T-helper 2 cell treated with Interferon-gamma antibody and Interleukin-4, amounts not matched to agents 100 ng/mL and 5 ng/mL, for 36 hours (primary cell): ENCODE measurements at places on chromosomes 5 and 9. TPM values are rescaled to one million over a fixed set of nuclear protein-coding genes. Genes with fewer than 3 reads are reported as not detected.

The AK1 gene
- 44.5 and 46.5 TPM in 2 replicates for total RNA-seq

The WNT8A gene
- not detected in 2 replicates for total RNA-seq

The GHR gene
- not detected in 2 replicates for total RNA-seq

The SLC34A3 gene
- not detected in 2 replicates for total RNA-seq

The SPATA31C1 gene
- total RNA-seq = not detected in 2 replicates

The MZB1 gene
- total RNA-seq = 61.8 and 65.3 TPM in 2 replicates

The GPR150 gene
- total RNA-seq = 0.30 and 0.48 TPM in 2 replicates

The CDH9 gene
- not detected in 2 replicates for total RNA-seq

The PRR16 gene
- total RNA-seq = not detected in 2 replicates

The IFNA16 gene
- total RNA-seq = not detected in 2 replicates

The OR5C1 gene
- not detected in 2 replicates for total RNA-seq

The FOXD4 gene
- 0.23 TPM in 1 of 2 replicates, not detected in the other for total RNA-seq

The STPG3 gene
- not detected in 2 replicates for total RNA-seq

The SLC4A9 gene
- not detected in 2 replicates for total RNA-seq

The SLC6A3 gene
- 0.39 and 0.41 TPM in 2 replicates for total RNA-seq

The DMRTA1 gene
- not detected in 2 replicates for total RNA-seq

The RASGEF1C gene
- total RNA-seq = not detected in 2 replicates

The PLPPR1 gene
- not detected in 2 replicates for total RNA-seq

The KLF9 gene
- 9.9 and 10.2 TPM in 2 replicates for total RNA-seq

The FCN2 gene
- not detected in 2 replicates for total RNA-seq

The SOWAHA gene
- total RNA-seq = 0.07 and 0.09 TPM in 2 replicates

The SAPCD2 gene
- total RNA-seq = 32.9 TPM in 2 replicates

The MOB3B gene
- total RNA-seq = 0.34 and 0.39 TPM in 2 replicates

The ROPN1L gene
- total RNA-seq = 3.7 and 4.7 TPM in 2 replicates

The C9orf50 gene
- not detected in 2 replicates for total RNA-seq

The PCDHGA8 gene
- total RNA-seq = 0.18 TPM in 2 replicates

The GDNF gene
- not detected in 2 replicates for total RNA-seq

The MSMP gene
- total RNA-seq = 0.55 TPM in 1 of 2 replicates, not detected in the other

The LPAR1 gene
- not detected in 2 replicates for total RNA-seq
